ENCODE measurements at places on chromosomes 7 and 10.
A peak's percentile ranks its signal among the peaks of the same experiment; 100 is the strongest.

- DNase-seq: no peak
Observed at GRCh38 chr10:111475720-111476119, 398.9 kb downstream of the ADRA2A start.

DNA sequence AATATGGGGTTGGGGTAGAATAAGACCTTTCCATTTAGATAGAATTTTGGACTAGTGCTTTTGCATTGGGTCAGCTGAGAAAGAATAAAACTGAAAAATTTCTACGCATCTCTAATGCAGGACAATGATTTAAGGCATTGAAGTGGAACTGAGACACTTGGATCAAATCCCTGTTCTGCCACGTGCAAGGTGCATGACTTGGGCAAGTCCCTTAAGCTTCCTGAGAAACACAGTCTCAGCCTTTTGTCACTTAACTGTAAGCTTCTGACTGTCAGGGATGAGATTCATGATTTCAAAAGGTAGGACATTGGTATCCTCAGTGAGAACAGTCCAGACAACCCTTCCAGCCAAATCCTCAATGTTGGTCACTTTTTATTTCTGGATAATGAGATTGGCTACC is 59.2 kb downstream of the ENTPD1 start:
- DNase-seq: no peak

GRCh38 chr10:30812018-30812851 is 182.7 kb upstream of the LYZL2 start:
- DNase-seq: no peak

- DNase-seq: no peak
Observed at GRCh38 chr7:79968077-79968648, 166.5 kb upstream of the GNAI1 start.

- peak; percentile 54 for DNase-seq
Observed at GRCh38 chr10:97334370-97335175, at the start of gene FRAT2. Gene FRAT2, minus strand, starts transcription at chr10:97334729. Its CDS starts 157 bp downstream, at chr10:97334572.

DNA sequence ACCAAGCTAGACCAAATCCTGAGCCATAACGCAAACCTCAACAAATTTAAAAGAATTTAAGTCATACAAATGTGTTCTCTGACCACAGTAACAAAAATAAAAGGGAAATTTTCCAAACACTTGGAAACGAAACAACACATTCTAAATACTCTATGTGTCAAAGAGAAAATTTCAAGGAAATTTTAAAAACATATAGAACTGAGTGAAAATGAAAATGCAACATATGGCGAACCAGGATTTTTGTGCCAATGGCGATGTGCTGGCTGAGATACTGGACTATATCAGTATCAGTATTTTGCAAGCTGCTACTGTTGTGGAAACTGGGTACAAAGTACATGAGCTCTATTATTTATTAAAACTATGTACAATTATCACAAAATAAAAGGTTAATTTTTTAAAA is 34.1 kb downstream of the KNDC1 start:
- DNase-seq: no peak

- no peak for DNase-seq
Observed at GRCh38 chr7:80916770-80917741, 1.8 kb downstream of the SEMA3C start.

DNA sequence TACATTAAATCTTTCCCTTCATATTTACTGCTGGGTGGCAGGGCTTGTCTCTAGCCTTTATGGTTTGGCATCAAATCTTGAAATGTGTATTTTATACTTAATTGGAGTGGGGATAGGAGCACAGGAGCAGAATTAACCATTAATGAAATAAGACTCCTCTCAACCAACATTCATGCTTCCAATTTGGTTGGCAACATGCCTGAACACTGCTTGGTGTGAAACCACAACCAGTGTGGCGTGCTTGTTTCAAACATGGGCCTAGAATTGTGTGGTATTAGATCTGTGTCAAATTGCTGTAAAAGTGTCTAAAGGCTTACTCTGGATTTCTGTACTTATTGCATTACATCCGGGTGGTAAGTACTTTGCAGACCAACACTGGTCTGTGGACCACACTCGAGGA is 25.1 kb upstream of the VPS41 start:
- no peak for DNase-seq

GRCh38 chr10:87721781-87722180 is 62.1 kb downstream of the PAPSS2 start:
- no peak for DNase-seq

GRCh38 chr7:17599733-17600339 is 301.4 kb downstream of the AHR start:
- peak; percentile 26 for DNase-seq

DNA sequence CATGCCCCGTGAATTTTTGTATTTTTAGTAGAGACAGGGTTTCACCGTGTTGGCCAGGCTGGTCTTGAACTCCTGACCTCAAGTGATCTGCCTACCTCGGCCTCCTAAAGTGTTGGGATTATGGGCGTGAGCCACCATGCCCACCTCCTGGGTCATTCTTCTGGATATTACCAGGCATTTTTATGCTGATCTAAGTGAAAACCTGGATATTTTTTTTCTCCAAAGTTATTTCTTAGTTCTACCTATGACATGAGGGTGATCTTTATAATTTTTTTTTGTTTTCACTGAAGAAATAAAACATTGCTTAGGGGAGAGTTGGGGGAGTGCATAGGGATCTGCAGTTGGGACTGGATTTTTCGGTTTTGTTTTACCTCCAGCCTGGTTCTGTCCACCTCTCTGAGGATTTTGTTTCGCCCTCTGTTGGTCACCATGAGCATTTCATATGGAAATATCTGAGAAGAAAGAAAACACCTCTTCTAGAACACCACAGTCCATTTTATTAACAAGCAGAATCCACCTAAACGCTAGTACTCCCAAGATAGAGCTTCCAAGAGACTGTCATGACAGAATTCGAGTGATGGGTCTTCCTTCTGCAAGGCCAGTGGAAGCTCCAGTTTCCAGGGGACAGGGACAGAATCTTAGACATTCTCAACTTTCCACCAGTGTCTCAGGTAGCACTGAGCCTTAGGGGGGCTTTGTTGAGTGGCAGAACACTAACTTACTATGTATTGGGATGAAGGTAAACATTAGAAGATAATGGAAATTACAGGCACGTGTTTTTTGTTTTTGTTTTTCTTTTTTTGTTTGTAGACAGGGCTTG is 33.4 kb upstream of the AFAP1L2 start:
- DNase-seq: no peak

DNA sequence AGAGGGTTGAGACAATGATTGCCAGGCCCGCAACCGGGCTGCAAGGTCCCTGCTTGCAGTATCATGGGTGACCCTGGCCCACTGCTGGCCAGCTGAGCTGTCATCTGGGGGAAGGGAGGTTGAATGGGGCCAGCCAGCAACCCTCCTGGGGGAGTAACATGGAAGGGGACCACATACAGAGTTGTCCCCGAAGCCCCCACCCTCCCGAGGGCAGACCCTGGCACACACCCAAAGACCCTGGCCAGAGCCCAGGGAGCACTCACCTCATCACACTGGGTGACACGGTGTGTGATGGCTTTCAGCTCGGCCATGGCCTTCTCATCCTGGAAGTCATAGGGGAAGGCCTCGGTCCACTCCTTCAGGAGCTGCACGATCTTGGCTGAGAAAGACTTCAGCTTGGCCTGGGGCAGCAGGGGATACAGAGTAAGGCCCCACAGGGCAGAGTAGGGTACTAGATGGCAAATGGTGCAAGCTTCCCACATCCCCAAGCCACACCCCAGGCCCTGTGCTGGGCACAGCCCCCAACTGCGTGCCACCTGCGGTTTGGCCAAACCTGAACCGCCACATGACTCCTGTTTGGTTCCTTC is 63.4 kb downstream of the CSGALNACT2 start:
- no peak for DNase-seq

DNA sequence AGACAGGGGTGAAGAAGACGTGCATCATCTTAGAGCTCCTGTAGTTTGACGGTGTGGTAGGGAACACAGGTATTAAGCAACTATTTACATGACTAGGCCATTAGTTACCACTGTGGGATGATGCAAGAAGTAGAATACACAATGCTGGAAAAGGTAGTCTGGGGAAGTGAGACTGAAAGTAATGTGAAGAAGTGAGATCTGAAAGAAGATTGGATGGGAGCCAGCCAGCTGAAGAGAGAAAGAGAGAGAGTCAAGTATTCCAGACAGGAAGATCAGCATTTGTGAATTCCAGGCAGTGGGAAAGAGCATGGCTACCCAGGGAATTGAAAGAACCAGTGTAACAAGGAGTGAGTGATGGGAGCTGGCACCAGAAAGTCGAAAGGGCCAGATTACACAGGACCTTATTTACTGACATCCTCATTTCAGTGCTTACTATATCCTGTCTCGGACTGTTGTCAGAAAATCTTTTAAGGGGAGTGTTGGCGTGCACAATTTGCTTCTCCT is 4.0 kb upstream of the CFAP58 start:
- no peak for DNase-seq

- no peak for DNase-seq
Observed at GRCh38 chr7:38323156-38323555, 49.7 kb upstream of the TARP start.

DNA sequence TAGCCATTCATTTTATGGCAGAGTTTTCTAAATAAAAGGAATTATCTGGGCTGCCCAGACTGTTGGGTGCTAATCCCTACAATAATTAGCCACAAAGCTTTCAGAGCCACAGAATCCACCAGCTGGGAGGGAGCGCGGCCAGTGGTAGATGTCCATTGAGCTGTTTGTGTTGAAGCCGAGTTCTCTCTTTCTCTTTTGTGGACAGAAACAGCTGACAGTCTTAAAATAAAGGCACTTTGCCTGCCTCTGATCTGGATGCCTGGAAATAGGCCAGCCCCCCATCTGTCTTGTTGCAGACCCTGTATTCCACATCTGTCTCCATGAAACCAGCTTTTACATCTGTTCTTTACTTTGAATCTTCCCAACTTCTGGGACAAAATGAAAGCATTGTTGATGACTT is 66.1 kb downstream of the MTPN start:
- no peak for DNase-seq

GRCh38 chr10:12973149-12973718 is 28.3 kb downstream of the CCDC3 start:
- no peak for DNase-seq

DNA sequence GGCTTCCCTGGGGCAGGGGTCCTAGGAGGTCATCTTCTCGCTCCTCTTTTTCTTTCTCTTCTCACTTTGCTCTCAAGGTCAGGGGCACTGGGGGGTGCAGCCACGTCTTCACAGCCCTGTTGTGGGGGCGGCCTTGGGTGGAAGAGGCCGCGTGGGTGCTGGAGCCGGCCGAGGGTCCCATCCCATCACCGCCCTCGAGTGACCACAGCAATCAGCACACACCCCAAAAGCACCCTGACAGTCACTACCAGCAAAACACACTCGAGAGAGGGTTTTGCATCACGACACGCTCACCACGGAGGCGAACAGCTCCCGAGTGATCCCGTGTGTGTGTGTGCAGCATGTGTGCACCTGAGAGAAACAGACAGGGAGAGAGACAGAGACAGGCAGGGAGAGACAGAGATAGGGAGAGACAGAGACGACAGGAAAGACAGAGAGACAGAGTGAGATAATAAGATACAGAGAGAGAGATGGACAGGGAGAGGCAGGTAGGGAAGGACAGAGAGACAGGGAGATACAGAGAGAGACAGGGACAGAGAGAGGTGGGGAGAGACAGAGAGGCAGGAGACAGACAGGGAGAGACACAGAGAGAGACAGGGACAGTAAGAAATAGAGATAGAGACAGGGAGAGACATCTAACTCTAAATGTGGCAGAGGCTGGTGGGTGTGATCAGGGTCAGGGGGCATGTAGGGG is 100.9 kb downstream of the WDR37 start:
- no peak for DNase-seq

DNA sequence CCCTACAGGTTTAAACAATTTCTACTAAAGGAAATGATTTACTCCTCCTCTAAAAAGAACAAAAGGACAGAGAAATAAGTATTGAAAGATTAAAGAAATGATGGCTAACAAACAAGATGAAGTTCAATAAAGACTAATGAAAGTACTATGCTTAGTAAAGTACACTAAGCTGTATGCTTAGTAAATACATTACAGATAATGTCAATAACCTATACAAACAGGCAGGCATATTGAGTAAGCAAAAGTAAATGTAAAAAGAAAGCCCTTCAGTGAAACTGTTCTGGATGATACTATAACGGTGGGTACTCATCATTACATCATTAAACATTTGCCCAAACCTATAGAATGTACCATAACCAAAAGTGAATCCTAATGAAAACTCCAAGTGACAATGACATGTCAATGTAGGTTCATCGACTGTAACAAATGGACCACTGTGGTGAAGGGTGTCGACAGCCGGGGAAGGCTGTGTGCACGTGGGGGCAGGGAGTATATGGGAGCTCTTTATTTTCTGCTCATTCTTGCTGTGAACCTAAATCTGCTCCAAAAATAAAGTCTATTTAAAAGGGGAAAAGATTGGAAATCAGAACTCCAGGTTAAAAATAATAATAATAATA is 34.0 kb downstream of the CYTH3 start:
- peak; percentile 68 for DNase-seq

GRCh38 chr7:139521439-139521838 is 2.0 kb upstream of the CLEC2L start:
- no peak for DNase-seq

- no peak for DNase-seq
Observed at GRCh38 chr10:76291885-76292284, 860.5 kb downstream of the LRMDA start.

DNA sequence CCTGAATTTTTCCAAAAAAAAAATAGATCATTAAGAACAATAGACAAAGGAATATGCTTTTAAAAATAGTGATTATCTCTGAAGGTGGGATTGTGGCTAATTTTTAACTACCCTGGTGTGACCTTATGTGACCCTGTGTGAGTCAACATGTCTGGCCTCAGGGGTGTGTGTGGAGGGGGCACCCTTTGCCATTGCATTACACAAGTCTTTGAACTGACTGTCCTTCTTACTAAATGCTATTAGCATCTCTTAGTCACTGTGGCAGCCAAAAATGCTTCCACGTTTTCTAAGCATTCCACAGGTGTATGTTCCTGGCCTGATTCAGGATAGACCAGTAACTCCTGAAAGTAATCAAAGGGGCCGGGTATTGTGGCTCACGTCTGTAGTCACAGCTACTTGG is 175.4 kb downstream of the MGMT start:
- DNase-seq: no peak

GRCh38 chr7:125057963-125058362 is 128.3 kb upstream of the POT1 start:
- DNase-seq: no peak

- no peak for DNase-seq
Observed at GRCh38 chr7:137870684-137871083, 23.9 kb upstream of the DGKI start.

All from NCI-H748 treated with DMSO at 0.1 percent for 48 hours (cell line).